ENCODE measurements at places on chromosomes 7 and 10.

DNA sequence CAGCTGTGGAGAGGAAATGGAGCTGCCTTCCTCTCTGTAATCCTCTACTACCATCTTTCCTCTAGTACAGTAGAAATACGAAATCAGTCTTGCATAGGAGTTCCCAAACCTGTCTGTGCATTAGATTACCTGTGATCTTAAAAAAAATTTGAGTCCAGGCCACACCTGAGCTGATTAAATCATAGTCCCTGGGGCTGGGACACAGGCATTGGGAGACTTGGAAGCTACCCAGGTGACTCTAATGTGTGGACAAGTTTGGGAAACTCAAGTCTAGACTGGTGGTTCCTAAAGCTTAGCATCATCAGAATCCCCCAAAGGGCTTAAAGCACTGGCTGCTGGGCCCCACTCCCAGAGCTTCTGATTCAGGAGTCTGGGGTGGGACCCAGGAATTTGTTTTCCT lies 152.7 kb upstream of the GLI3 start:
- DNase-seq: no peak

- DNase-seq: no peak
These were observed 158.0 kb upstream of the NPVF start for GRCh38 chr7:25386311-25386744.

- peak; percentile 31 for DNase-seq
These were observed 75.6 kb downstream of the CCDC6 start for GRCh38 chr10:59830601-59831259.

GRCh38 chr7:130417213-130417612 lies 23.6 kb downstream of the CEP41 start:
- DNase-seq: peak; percentile 23

DNA sequence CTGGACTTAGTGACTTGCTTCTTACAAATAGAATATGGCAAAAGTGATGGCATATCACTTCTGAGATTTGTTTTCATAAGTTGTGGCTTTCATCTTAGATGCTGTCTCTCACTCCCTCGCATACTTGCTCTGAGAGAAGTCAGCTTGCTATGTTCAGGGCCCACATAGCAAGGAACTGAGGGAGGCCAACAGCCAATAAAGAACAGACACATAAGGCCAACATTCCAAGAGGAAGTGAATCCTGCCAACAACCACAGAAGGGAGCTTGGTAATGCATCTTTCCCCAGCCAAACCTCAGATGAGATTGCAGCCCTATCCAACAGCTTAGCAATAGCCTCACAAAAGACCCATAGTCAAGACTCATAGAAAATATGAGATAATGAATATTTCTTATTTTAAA lies 39.2 kb upstream of the DMTF1 start:
- no peak for DNase-seq

DNA sequence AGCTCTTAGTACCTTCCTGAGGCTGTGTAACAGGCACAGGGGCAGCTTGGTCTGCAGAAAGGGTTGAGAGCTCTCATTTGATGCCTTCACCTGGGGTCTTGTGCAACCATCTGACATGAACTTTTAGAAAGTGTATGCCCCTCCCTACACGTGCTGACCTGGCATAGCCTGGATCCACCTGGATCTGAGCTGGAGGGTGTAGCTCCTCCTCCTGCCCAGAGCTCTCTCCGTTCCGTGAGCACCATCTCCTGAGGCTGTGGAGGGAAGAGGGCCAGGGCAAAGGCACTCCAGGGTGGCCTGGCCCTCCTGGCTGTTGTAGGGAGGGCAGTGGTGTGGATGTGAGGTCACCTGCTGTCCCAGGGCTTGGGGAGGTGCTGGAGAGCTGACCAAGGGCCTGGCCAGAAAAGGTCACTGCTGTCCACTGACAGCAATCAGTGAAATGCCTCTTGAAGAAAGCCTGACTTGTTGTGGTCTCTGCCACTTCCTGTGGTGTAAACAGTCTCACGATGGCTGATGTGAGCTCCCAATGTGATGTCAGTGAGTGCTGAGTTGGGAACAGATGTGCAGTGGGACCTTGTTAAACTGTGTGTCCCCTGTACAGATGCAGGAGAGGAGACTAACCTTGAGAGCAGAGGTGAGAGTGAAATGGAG lies 23.0 kb downstream of the AMZ1 start:
- peak; percentile 36 for DNase-seq

GRCh38 chr7:132061937-132062336 lies 505.5 kb upstream of the PODXL start:
- no peak for DNase-seq

- no peak for DNase-seq
These were observed 27.2 kb upstream of the PFKFB3 start for GRCh38 chr10:6175329-6176055.

DNA sequence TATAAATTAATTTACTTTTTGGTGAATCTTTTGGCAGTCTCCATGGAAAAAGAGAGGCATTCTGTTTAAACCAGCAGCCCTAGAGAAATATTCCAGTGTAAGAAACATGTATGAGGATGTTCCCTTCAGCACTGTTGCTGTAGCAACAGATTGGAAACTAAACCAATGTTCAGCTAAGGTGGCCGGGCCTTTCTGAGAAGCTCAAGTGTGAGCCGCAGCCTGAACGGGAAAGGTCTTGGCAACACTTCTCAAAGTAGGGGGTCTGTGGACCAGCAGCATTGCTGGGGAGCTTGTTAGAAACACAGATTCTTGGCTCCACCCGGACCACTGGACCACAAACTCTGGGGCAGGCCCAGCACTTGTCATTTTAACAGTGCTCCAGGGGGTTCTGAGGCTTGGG lies 36.2 kb downstream of the RAMP3 start:
- DNase-seq: no peak

- peak; percentile 76 for DNase-seq
These were observed 118.7 kb downstream of the RALA start for GRCh38 chr7:39741942-39742623.

- DNase-seq: no peak
These were observed 84.3 kb upstream of the CACNA2D1 start for GRCh38 chr7:82527851-82528250.

- no peak for DNase-seq
These were observed 8.7 kb downstream of the BRAF start for GRCh38 chr7:140915935-140916555.

DNA sequence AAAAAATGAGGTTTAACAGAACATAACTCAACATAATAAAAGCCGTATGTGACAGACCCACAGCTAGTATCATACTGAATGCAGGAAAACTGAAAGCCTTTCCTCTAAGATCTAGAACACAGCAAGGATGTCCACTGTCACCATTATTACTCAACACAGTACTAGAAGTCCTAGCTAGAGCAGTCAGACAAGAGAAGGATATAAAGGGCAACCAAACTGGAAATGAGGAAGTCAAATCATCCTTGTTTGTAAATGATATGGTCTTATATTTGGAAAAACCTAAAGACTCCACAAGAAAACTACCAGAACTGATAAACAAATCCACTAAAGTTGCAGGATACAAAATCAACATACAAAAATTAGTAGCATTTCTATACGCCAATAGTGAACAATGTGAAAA lies 45.9 kb downstream of the C10orf71 start:
- no peak for DNase-seq

GRCh38 chr7:157673573-157673972 lies 336.8 kb downstream of the DNAJB6 start:
- DNase-seq: no peak

DNA sequence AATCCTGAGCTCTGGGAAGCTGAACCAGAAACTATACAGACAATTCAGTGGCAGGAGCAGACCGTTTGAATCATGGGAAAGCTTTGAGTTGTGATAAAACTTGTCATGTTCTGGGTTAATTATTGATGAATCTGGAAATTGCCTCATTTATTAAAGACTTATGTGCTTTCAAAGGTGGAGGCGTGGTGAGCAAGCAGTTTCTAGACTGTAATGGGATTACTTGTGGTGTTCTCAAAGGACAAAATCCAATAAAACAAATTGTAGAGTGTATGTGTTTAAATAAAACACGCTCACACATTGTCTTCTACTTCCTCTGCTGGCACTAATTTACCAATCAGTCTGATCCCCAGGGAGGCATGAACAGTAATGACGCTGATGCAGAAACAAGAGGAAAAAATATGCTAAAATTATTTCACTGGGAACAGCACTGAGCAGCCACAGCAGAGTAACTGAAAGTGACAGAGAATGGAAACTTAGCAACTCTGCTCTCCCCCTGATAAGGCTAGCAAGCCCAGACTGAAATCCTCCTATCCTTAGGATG lies 25.1 kb downstream of the PARD3 start:
- no peak for DNase-seq

DNA sequence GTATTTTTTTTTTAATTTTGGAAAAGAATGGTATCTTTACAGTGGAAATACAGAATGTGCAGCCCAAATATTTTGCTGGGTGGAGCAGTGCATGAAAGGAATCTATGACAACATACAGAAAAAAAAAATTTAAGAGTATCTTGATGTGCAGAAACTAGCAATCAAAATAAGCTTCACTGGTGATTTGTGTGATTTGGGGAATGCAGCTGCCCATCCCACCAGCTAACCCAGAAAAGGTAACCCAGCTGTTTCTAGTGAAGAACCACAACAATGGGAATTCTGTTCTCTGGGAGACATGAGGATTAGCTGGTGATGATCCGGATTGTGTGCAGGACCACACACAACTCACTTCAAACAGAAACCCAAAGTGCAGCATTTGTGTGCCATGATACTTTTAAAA lies 375.5 kb downstream of the SEMA3D start:
- no peak for DNase-seq

- DNase-seq: no peak
These were observed 16.3 kb upstream of the BTBD16 start for GRCh38 chr10:122254831-122255230.

DNA sequence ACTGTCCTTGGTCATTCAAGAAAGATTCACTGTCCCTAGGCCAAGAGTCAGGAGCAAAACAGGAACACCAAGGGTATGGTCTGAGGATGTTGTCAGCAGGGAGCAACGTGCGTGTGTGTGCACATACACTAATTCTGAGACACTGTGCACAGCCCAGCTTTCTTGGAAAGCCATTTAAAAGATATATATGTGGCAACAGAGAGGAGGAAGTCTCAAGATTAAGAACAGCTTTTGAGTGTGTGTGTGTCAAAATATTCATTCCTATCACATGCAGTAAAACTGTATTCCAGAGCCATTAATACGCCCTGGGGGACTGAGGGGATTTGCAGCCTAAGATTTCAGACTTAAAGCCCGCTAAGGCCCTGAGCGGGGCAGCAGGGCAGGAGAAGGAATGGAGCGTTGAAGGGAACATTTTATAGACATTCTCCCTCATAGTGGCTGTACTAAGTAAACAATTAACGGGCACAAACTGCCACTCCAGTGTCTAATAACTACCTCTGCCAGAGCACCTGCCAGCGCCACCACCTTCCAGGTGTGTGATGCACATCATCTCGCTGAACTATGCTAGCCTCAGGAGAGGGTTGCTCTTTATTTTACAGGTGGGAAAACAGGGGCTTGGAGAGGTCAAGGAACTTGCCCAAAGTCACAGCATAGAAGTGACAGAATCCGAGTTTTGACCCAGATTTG lies 2.0 kb downstream of the NOD1 start:
- no peak for DNase-seq

DNA sequence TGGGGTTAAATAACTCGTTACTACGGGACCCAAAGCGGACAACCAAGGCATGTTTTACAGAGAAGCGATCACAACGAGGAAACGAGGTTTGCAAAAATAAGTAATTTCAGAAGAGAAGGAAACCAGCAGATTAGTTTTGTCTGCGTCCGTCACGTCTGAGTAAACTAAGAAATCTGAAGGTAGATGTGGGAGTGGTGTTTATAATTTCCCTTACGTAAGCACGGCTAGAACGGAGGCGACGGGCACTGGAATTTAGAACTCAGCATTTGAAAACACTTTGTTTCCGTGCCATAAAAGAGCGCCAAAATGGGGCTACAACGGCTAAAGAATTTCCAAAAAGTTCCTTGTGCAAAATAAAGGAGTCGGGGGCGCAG lies 718 bp upstream of the UMAD1 start:
- DNase-seq: peak; percentile 65

DNA sequence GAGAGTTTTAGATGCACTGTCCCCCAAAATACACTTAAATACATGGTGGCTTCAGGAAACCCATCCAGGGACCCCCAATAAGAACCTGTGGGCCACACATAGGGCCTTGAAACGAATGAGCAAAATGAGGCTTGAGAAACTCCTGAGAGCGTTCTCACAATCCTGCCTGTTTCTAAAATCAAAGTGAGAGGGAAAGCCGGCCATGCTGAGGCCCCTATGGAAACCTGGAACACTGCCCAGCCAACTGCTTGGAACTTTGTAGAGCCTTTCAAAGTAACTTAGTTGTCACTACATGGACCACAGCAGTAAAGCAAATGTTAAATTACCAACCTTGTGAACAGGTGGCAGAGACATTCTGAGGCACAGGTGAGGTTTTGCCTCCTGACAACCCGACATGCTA lies 13.4 kb downstream of the SGMS1 start:
- DNase-seq: no peak

DNA sequence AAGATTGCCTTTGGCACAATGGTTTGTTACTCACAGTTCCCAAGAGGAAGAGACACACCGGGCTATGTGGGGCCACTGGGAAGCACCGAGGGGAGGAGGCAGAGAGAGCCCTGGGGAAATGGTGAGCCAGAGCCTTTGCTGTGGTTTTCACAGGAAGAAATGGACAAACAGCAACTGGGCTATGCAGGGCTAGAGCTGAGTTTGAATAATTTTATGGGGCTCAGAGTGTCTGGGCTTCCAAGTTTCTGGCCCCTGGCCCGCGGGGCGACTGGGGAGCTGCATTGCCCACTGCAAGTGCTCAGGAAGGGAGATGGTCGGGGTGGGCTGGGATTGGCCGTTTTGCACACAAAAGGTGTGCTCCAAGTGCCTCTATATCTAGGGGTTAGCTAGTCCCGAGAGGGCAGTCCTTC lies 92.6 kb downstream of the CHST15 start:
- DNase-seq: no peak

DNA sequence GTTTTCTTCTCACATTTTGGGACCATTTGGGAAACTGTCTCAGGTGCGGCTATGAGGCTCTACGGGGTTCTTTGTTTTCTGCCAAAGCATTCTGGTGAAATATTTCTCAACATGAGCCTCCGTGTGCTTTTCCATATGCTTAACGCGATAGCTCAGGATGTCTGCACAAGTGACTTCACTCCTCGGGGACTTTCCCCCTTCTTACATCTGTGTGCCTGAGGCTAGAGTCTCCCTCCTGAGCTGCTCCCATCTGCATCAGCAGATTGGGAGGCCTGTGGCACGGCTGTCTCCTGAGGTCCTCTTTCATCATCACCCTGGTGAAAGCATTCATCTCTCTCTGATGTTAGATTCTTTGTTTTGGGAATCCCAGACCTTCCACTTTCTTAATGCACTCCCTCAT lies 1190.9 kb downstream of the TYW1 start:
- no peak for DNase-seq

GRCh38 chr10:133128126-133129070 lies 31.6 kb upstream of the KNDC1 start:
- DNase-seq: no peak
